ENCODE measurements at places on chromosomes 3 and 15.
A peak's percentile ranks its signal among the peaks of the same experiment; 100 is the strongest.

GRCh38 chr3:155370198-155370597, 76.7 kb upstream of the STRIT1 start:
- no peak for DNase-seq

DNA sequence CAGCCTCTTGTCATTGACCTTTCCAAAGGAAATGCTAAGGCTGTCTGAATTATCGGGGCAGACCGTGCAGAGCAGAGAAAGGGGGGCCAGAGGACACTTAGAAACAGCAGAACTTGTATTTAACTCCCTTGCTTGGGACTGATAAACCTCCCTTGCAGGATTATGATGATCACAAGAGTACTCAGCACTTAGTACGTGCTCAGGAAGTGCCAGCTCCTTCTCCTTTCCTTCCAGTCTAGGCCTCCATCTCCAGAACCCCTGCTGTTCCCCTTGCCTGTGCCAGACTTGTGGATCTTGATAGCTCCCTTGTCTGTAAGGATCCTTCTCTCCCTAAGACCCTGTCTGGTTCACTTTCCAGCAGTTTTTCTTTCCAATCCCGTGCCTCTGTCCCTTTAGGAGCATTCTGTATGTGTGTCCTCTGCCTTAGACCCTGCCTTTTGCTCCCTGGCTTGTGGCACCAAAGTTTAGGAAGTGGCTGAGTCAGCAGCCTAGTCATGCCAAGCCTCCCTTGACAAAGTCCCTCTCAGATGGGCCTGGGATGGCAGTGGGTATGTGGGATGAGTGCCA, 747 bp downstream of the SORD start:
- peak; percentile 47 for DNase-seq

- DNase-seq = peak; percentile 29
Measured at GRCh38 chr3:50205413-50206276, 574 bp downstream of the SLC38A3 start.

- peak; percentile 77 for DNase-seq
Measured at GRCh38 chr3:52220380-52221026, 4.9 kb downstream of the TLR9 start.

DNA sequence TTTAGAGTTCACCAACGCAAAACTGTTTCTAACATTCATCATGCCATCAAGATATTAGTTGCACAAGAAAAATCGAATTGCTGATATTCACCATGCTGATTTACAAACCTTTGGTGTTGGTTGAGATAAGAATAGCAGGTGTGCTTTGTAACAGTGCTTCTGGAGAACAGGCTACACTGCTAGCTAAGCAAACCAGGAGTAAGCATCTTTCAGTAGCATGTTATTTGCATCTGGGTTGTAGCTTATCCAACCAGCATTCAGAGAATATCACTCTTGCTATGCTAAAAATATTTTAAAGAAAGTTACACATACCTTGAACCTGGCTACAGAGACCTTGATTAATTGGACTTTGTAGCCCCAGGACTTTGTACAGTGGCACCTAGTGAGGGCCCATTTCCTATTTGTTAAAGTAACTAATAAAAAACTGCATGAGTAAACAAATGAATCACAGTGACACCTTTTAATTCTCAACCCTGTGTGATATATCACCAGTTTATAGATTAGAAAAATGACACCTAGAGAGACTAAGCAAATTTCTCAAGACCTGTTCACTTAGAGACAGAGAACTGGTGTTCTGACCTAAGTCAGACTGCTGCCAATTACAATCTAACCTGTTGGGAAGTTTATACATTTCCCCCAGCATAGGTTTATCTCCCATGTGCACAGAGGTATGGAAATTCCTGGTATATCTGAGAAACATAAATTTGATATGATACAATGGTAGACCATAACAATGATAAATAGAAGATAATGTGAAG, 435.5 kb upstream of the TGFBR2 start:
- DNase-seq = no peak

- no peak for DNase-seq
Measured at GRCh38 chr15:69994429-69995205, 103.1 kb downstream of the TLE3 start.

- DNase-seq = peak; percentile 33
Measured at GRCh38 chr3:171282041-171282440, 178.2 kb downstream of the TNIK start.

DNA sequence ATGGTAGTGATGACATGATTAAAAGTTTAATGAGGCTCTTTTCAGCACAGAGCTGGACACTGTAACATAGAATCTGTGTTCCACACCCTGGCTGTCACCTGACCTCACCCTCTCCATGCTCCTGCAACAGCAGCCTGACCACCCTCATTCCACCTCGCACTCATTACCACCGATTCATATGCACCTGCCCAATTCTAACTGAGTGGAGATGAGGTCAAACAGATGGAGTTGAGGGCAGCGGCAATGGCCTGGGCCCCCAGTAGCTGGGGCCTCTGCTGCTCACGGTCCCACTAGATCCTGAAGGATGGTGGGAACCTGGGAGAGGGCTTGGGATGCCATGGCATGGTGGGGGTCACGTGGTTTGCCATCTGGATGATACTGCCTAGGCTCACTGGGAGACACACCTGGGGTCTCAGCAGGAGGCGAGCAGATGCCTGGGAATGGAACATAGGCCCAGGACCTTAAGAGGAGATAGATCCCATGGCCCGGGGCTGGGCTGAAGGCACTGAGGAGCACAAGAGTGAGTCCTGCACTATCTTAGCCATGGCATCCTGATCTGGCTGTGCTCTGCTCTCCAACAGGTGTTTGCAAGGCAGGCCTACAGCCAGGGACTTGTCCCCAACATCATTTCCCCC, 1.3 kb downstream of the SCN5A start:
- no peak for DNase-seq

GRCh38 chr3:124669470-124669869, 60.8 kb upstream of the UMPS start:
- peak; percentile 91 for DNase-seq

DNA sequence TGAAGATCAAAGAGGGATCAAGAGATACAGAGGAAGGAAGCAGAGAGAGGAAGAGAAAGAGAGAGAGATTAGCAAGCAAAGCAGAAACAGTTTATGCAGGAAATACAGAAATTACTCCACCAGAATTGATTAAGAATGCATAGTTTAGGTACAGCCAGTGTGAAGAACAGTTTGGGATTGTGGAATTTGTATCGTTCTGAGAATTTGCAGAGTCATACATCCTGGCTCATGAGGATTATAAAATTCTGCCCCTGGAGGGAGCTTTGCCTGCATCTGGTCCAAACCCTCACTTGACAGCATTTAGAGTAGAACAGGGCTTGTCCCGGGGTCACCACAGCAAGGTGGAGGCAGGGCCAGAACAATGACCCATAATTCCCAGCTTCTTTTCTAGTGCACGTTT, 44.1 kb downstream of the MASP1 start:
- no peak for DNase-seq

DNA sequence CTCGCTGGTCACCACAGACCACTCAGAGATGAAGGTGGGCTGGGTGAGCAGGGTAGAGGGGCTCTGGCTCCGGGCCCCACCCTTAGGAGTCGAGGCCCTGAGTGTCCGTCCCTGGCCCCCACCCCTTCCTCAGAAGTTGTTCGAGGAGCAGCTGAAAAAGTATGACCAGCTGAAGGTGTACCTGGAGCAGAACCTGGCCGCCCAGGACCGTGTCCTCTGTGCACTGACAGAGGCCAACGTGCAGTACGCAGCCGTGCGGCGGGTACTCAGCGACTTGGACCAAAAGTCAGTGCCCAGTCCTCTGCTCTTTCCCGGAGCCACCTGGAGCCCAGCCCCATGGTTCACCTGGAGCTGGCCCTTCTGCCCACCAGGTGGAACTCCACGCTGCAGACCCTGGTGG, 28.5 kb downstream of the PTPN23 start:
- no peak for DNase-seq
